ENCODE measurements at places on chromosomes 7 and 10. TPM values are rescaled to one million over a fixed set of nuclear protein-coding genes. Genes with fewer than 3 reads are reported as not detected.

Gene LRIT1
- not detected for total RNA-seq

Gene SPDYE2B
- total RNA-seq = not detected

Gene ODAD2
- total RNA-seq = 0.22 TPM

Gene KCND2
- 2.9 TPM for total RNA-seq

Gene APBB1IP
- total RNA-seq = 37.2 TPM

Gene ITPRID1
- not detected for total RNA-seq

Gene RADIL
- total RNA-seq = 6.1 TPM

Gene ASB10
- total RNA-seq = not detected

Gene WDR91
- 15.0 TPM for total RNA-seq
